ENCODE measurements at places on chromosomes 12 and 14.

- no peak for DNase-seq
Observed at GRCh38 chr12:27817766-27818165, 37.7 kb upstream of the MANSC4 start.

DNA sequence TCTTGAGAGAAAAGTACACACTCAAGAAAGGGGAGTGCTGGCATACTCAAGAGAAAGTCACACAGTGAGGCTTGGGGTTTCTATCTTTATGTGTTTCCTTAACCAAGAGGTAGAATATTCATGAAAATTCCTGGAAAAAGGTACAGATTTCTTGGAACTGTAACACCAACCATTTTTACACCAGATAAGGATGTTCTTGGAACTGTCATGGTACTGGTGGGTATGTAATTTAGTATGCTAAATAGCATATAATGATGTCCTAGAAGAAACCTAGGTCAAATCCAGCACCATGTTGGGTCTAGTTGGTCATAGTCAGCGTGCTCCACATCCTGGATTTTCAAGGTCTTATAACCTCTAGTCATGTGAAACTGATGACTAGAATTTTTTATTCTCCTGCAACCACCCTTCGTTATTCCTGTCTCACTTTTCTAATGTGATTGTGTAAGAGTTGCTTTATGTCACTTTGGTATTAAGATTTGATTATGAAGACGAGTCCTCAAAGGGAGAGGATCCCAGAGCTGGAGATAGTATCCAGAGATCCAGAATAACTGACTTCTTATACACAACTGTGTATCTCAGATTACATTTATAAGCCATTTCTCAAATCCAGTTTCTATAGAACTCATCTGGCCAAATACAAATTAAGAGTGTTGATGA, 510.1 kb downstream of the TMTC2 start:
- DNase-seq: no peak

DNA sequence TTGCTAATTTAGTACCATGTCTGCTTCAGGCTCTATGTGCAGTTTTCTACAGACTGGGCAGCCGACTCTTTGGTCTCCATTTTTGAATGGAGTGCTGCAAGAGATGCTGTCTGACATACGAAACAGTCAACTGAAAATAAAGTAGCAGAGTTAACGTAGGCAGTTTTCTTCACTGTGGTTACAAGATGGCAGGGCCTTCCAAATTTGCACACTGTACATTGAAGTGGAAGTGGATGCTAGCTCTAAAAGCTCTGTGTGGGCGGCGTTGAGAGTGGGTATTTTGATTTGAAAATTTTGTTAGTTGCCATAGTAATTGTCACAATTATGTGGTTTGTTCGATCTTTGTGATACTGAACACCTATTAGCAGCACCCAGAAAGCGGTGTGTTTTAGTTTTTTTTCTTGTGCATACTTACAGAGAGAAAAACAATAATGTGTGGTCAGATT, 154.9 kb upstream of the ATP2B1 start:
- DNase-seq: peak; percentile 14

GRCh38 chr12:86713121-86713520, 456.9 kb upstream of the MGAT4C start:
- DNase-seq: no peak

All from effector CD8-positive, alpha-beta T cell (primary cell).